Activated CD8-positive, alpha-beta T cell treated with anti-CD3 and anti-CD28 coated beads, Interleukin-2, amount 10 ng/mL, durations not matched to agents 7 days and 5 days (primary cell): ENCODE measurements at places on chromosomes 7 and 10. TPM values are rescaled to one million over a fixed set of nuclear protein-coding genes. Genes with fewer than 3 reads are reported as not detected.

The GPRIN2 gene
- not detected for total RNA-seq

The PGAM2 gene
- total RNA-seq: 0.34 TPM

The ASIC3 gene
- 3.2 TPM for total RNA-seq

The MKX gene
- total RNA-seq: not detected

The NIPSNAP2 gene
- 37.2 TPM for total RNA-seq

The PON1 gene
- not detected for total RNA-seq

The HTRA1 gene
- total RNA-seq: not detected

The CDC14C gene
- total RNA-seq: not detected

The IFIT5 gene
- 22.7 TPM for total RNA-seq

The SLC13A1 gene
- not detected for total RNA-seq

The LOXL4 gene
- not detected for total RNA-seq

The CHAT gene
- not detected for total RNA-seq

The FXYD4 gene
- not detected for total RNA-seq

The LRGUK gene
- total RNA-seq: 0.18 TPM

The SLC16A9 gene
- total RNA-seq: 0.08 TPM

The LIPM gene
- total RNA-seq: not detected

The KIAA1549 gene
- total RNA-seq: 1.2 TPM

The DGKI gene
- total RNA-seq: not detected

The SYT15 gene
- total RNA-seq: 0.55 TPM

The STEAP2 gene
- total RNA-seq: not detected

The SAMD8 gene
- 18.2 TPM for total RNA-seq

The NANOS1 gene
- total RNA-seq: 0.08 TPM

The FAM180A gene
- total RNA-seq: not detected

The LIPF gene
- not detected for total RNA-seq
